ENCODE measurements at places on chromosomes 3 and 15. TPM values are rescaled to one million over a fixed set of nuclear protein-coding genes. Genes with fewer than 3 reads are reported as not detected.

- peak; percentile 6 for DNase-seq
- H3K4me1 ChIP-seq: peaks cover 4% of the 10 kb centered on the region
Observed at GRCh38 chr3:5348229-5348902, 160.9 kb downstream of the EDEM1 start.

DNA sequence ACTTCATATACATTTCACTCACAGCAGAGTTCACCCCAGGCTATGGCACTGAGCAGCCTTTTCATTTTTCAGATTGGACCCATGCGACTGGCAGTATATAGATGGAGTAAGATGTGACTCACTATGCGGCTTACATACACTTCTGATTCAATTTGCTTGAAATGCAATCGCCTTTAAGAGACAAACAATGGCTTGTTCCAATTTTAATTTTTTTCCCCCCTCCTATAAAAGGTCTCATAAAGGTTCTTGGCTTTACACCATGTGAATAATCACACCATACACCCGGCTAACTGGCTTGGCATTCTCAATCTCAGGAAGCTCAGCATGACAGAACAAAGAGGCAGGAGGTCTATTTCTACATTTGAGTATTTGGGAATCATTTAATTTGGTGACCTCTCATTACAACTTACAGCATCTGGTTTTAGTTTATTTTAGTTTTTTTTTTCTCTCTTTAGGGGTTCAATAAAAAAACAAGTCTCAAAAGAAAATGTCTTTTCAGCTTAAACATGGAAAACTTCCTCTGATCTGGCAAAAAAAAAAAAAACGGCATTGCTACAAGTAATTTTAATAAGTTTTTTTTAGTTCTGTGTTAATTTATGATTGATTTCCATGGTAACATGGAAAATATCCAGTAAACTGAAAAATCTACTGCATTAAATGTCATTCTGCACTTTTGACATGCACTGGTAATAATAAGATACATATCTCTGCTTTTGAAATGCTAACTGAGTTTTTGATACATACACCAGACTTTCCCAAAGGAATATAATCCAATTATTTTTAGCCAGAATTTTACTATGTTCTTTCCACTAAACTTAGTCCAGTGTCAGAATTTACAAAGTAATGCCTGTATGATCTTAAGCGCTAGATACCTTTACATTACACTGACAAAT is 38.8 kb downstream of the GADL1 start:
- no peak overlapping the region for H3K27ac ChIP-seq
- H3K27me3 ChIP-seq: no peaks in the 10 kb centered on the region
- H3K4me1 ChIP-seq: no peaks in the 10 kb centered on the region
- H3K4me3 ChIP-seq: no peak overlapping the region
- H3K36me3 ChIP-seq: no peaks in the 10 kb centered on the region
- peak; percentile 38 for DNase-seq

DNA sequence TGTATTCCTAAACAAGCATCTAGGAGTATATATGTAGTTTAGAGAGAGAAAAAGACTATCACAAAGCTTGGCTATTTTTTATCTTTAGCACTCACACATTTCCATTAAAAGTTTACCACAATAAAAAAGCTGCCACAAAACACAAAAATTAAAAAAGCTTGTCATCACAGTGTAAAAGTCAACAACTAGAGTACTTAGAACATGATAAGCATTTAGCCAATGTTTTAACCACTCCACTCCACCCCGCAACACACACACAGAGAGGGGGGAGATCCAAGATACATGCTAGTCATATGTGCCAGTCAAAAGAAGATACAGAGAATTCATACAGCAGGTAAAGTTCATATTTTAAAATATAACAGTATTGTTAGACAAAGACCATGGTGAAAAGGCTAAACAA is 79.7 kb downstream of the STAG1 start:
- H3K4me3 ChIP-seq: no peak overlapping the region
- H3K4me1 ChIP-seq: no peaks in the 10 kb centered on the region
- H3K36me3 ChIP-seq: no peaks in the 10 kb centered on the region
- no peaks in the 10 kb centered on the region for H3K27me3 ChIP-seq
- DNase-seq: no peak

- H3K27ac ChIP-seq: peak overlapping the region; percentile 85
- no peaks in the 10 kb centered on the region for H3K27me3 ChIP-seq
- peaks cover 33% of the 10 kb centered on the region for H3K4me1 ChIP-seq
- H3K36me3 ChIP-seq: no peaks in the 10 kb centered on the region
- no peak for DNase-seq
- no peak overlapping the region for H3K4me3 ChIP-seq
Observed at GRCh38 chr15:60757831-60758570, 279.1 kb upstream of the ICE2 start.

- peaks cover 6% of the 10 kb centered on the region for H3K4me1 ChIP-seq
- H3K4me3 ChIP-seq: peak overlapping the region; percentile 70
- no peaks in the 10 kb centered on the region for H3K27me3 ChIP-seq
- DNase-seq: no peak
Observed at GRCh38 chr3:183254487-183255347, 1.7 kb downstream of the B3GNT5 start.

DNA sequence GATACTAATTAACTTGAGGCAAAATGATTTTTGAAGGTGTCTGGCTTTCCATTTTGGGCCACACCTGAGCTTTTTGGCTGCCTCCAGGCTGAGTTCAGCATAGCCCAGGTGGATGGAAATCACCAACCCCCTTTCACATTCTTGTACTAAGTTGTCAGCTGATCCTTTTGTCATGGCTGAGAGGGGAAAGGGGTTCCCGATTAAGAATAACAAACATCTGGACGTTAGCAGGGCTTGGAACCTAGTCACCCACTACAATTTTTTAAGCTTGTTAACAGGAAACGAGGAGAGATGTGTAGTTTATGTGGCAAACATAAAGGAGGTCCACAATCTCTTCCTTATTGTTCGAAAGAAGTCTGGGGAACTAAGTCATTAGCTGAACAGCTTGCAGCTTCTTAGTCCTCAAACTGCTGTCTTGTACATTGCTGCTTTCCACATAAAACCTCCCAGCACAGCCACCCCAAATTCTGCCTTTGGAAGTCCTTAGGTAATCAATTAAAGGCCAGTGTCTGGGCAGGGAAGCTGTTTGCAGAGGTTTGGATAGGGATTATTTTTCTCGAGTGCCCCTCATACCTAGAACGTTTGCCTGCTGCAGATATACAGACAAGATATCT is 5.0 kb downstream of the NR2F2 start:
- peak overlapping the region; percentile 99 for H3K4me3 ChIP-seq
- H3K4me1 ChIP-seq: peaks cover 6% of the 10 kb centered on the region
- H3K27me3 ChIP-seq: no peaks in the 10 kb centered on the region

DNA sequence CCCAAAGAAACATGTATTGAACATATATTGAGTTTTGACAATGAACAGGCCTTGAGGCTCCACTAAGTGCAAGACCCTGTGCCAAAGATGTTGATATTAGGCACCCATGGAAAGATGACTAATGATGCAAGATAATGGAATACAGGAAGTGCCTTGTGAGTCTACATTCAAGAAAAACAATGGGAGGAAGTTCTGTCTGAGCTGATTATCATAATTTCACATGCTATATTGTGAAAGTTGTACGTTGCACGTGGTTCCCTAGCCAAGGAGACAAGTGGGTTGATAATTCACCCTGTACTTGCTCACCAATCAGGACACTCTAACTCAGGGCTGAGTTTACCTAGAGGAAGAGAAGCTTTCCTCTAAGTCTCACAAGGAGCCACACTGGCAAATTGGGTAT is 186.9 kb upstream of the STAC start:
- peaks cover 6% of the 10 kb centered on the region for H3K4me1 ChIP-seq
- H3K36me3 ChIP-seq: no peaks in the 10 kb centered on the region
- no peak overlapping the region for H3K27ac ChIP-seq
- H3K27me3 ChIP-seq: no peaks in the 10 kb centered on the region

GRCh38 chr15:28977377-28978010 is 91.7 kb downstream of the APBA2 start:
- H3K36me3 ChIP-seq: no peaks in the 10 kb centered on the region
- no peak overlapping the region for H3K4me3 ChIP-seq
- peak overlapping the region; percentile 81 for H3K27ac ChIP-seq
- DNase-seq: peak; percentile 98
- no peaks in the 10 kb centered on the region for H3K27me3 ChIP-seq
- peaks cover 14% of the 10 kb centered on the region for H3K4me1 ChIP-seq

GRCh38 chr3:76733073-76733759 is 306.7 kb upstream of the ROBO2 start:
- no peak overlapping the region for H3K4me3 ChIP-seq
- H3K27ac ChIP-seq: no peak overlapping the region
- no peaks in the 10 kb centered on the region for H3K4me1 ChIP-seq
- no peaks in the 10 kb centered on the region for H3K36me3 ChIP-seq
- no peak for DNase-seq

DNA sequence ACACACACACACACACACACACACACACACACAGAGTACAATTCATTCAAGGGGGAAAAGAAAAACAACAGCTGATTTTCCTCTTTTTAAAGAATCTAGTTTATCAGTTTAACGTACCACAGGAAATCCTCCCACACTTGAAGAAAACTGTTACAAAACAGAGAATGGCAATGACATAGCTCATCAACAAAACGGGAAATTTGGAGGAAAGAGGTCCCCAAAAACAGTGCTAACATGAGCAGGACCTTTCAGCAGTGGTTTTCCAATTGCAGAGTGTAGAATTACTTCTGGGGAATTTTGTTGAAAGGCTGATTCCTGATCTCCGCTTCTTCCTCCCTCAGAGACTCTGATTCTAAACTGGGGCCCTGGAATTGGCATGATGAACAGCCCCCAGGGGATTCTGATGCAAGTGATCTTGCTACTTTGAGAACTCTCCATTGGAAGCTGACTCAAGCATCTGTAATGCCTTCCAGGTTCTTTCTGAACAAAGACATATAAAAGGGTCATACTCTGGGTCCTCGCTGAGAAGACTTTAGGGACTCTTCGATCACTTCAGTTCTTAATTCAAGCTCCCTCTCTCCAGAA is 442.6 kb upstream of the PROK2 start:
- no peak overlapping the region for H3K4me3 ChIP-seq
- H3K36me3 ChIP-seq: no peaks in the 10 kb centered on the region
- peaks cover 26% of the 10 kb centered on the region for H3K27me3 ChIP-seq

- no peak overlapping the region for H3K27ac ChIP-seq
- DNase-seq: no peak
- no peaks in the 10 kb centered on the region for H3K36me3 ChIP-seq
- H3K4me3 ChIP-seq: no peak overlapping the region
- H3K27me3 ChIP-seq: no peaks in the 10 kb centered on the region
- peaks cover 7% of the 10 kb centered on the region for H3K4me1 ChIP-seq
Observed at GRCh38 chr15:81516012-81516411, 142.0 kb upstream of the TMC3 start.

DNA sequence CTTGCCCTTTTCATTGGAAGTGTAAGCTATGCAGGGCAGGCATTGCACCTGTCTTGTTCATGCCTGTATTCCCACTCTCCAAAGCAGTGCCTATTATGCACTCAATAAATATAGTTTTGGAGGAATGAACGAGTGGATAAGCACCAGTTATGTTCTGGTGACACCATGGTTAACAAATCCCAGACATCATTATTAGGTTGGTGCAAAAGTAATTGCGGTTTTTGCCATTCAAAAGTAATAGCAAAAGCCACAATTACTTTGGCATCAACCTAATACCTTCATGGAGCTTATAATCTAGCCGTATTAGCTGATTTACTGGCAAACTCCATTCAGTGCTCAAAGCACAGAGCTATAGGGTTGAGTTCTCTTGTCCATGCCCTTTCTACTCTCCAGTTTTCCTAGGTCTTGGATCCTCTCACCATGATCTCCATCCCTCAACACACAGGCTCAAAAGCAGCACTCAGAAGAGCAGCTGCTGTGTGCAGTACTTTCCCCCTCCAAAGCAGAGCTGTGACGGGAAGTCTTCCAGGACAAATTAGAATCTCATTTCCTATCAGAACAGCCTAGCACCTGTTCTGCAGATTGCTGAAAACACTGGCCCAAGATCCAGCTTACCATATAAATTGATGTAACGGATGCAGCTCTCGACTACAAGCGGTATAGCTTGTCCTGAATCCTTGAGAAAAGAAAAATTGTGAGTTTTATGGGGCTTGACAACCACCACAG is 63.2 kb upstream of the RAD18 start:
- H3K36me3 ChIP-seq: no peaks in the 10 kb centered on the region
- no peaks in the 10 kb centered on the region for H3K4me1 ChIP-seq
- H3K27me3 ChIP-seq: peaks cover 12% of the 10 kb centered on the region
- H3K27ac ChIP-seq: no peak overlapping the region
- H3K4me3 ChIP-seq: no peak overlapping the region

DNA sequence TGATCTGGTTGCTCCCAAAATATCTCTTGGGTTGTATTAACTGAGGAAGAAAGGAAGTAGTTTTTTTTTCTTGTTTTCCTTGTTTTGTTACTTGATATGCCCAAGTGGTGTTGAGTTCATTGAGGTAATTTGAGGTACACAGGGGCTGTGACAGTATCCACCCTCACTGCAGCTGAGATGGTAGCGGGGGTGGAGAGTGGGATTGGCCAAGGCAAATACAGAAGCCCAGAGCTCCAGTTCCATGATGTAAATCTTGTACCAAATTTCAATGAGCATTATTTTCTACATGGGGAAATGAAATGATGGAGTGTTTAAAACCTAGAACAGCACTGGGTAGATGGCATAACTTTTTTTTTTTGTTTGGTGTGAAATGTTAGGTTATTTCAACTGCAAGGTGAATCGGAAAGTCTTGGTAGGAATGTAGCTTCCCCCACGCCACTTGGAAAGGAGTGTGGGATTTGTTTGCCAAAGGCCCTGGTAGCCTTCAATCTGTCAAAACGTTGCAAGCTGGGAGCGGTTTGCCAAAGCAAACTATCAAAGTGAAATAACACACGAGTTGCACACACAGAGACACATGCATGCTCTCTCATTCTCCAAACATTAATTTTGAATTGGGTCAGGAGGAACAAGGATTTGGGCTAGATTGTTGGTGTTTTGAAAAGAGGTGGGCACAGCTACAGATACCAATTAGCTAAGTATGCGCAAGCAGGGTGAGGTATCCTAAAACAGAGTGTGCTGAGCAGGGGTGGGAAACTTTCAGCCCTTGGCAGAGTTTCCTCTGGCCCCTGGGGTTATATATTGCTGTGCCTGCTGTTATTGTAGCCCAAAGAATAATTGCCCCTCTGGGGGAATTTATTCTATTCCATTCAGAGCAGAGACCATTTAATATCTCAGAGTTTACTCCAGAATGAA is 34.6 kb downstream of the THSD4 start:
- H3K27ac ChIP-seq: no peak overlapping the region
- H3K27me3 ChIP-seq: no peaks in the 10 kb centered on the region
- H3K36me3 ChIP-seq: no peaks in the 10 kb centered on the region

DNA sequence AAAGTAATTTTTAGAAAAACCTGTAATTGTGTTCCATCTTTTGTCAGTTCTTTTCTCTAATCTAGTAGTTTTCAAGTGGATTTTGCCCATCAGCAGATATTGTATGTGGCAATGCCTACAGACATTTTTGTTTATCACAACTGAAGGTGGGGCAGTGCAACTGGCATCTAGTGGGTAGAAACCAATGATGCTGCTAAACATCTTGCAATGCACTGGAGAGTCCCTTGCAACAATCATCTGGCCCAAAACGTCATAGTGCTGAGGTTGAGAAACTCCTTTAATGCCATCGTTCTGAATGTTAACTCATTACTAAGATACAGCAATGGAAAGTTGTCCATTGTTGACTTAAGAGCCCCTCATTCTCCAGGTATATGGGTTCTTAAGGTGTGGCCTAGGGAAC is 80.1 kb downstream of the BTD start:
- no peak for DNase-seq
- no peaks in the 10 kb centered on the region for H3K27me3 ChIP-seq
- H3K4me3 ChIP-seq: no peak overlapping the region

Gene AQP9
- not detected for total RNA-seq

Gene KCNMB3
- 1.7 TPM for total RNA-seq

Gene SMAD6
- total RNA-seq: 2.7 TPM

Gene CIDEC
- not detected for total RNA-seq

Gene TMCO5A
- total RNA-seq: not detected

Gene VILL
- 1.5 TPM for total RNA-seq

Gene ZCWPW2
- total RNA-seq: 1.0 TPM

Gene MST1
- total RNA-seq: 15.1 TPM

Gene HESX1
- total RNA-seq: 0.67 TPM

Data from astrocyte (in vitro differentiated cells and primary cell).